Psoas muscle (tissue), 8 donors: ENCODE measurements at places on chromosomes 3 and 15.

DNA sequence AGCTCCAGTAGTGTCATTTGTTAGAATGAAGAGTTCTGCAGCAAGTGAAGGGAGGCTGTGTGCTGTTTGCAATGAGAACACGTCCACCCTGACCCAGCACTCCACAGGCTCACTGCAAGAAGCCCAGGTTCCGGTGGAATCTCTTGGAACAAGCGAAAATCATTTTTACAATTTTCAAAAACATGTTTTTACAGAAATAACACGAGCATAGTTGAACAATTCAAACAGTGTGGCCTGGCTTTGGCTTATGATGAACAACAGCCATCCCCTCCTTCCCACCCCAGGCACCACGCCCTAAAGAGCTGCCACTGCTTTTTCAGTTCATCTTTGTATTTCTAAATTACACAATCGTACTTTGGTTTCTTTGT is 59.5 kb upstream of the KY start:
- no peak for DNase-seq

DNA sequence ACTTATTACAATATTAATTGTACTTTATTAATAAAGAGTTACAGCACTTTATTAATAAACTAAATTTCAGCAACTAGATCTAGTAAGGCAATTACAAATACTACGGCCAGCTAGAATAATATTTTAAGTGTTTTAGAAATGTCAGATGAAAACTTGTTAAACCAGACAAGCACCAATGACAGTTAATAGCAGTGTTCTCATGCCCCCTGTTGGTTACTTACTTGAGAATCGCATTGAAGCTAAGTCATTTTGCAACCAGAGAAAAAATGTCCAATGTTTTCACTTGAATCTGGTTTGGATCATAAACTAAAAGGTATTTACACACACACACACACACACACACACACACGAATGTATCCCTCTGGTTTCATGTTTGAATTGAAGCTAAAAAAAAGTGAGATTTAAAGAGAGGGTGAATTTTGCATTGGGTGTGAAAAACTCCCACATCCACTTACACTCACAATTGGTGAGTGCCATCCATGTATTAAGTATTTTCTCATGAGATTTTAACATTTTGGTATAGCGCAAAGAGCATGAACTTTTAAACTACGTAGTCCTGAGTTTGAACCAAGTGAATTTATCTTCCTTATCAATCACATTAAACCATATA is 347.7 kb downstream of the ZBBX start:
- DNase-seq = no peak

DNA sequence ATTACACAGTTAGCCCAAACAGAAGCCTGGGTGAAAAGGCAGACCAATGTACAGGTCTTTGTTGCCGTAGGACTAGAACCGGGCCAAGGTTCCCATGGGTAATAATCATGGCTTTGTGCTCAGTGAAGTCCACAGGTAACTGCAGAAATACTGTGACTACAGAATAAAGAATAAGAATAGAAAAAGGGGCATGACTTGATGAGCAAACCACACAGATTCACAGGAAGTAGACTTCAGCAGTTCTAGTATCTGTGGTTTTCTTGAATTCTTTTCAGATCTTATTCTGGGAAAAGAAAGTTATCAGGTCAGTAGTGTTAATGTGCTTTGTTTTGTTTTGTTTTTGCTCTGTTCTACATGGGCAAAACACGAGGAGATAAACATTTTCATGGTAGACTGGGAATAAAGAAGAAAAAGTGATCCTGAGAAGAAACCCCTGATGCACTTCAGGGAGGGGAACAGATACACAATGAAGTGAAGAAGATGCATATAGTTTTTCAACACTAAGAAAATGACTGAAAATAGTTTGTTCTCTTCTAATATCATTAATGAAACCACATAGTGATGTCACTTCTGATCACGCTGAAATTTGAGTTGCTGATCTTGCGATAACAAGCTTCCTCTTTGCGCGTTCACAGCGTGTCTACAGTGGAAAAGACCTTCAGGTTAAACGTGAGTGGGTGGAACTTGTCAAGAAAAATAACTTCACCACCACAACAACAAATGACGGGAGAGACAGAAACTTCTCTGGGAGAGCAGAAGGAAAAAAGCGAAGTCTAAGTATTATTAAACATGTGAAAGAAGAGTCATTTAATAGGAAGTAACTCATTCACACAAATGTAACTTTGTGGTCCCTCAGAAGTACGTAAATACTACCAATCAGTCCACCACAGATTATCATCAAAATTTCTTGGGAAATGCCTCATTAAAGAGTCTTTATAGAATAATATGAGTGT is 315.8 kb upstream of the SATB1 start:
- no peak for DNase-seq

GRCh38 chr3:98577178-98577895 is 16.1 kb downstream of the CPOX start:
- DNase-seq = no peak

GRCh38 chr3:30227571-30228301 is 378.7 kb upstream of the TGFBR2 start:
- no peak for DNase-seq

DNA sequence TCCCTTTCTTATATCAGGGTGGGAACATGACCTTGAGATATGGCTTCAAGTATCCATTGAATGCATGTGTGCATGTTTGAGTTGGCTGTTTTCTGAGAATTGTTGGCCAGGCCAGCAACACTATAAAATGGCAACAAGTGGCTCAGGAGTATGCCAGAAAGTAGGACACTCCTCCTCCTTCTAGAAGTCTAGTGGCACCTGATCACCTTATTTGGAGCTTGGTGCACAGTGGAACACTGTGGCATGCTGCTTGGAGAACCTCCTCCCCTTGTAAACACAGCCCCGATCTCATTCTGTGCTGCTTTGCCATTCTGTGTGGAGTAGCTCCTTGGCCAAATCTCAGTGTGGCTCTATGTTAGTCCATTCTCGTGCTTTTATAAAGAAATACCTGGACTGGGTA is 114.8 kb upstream of the NDN start:
- no peak for DNase-seq

GRCh38 chr15:72992841-72993252 is 59.4 kb upstream of the NEO1 start:
- no peak for DNase-seq

DNA sequence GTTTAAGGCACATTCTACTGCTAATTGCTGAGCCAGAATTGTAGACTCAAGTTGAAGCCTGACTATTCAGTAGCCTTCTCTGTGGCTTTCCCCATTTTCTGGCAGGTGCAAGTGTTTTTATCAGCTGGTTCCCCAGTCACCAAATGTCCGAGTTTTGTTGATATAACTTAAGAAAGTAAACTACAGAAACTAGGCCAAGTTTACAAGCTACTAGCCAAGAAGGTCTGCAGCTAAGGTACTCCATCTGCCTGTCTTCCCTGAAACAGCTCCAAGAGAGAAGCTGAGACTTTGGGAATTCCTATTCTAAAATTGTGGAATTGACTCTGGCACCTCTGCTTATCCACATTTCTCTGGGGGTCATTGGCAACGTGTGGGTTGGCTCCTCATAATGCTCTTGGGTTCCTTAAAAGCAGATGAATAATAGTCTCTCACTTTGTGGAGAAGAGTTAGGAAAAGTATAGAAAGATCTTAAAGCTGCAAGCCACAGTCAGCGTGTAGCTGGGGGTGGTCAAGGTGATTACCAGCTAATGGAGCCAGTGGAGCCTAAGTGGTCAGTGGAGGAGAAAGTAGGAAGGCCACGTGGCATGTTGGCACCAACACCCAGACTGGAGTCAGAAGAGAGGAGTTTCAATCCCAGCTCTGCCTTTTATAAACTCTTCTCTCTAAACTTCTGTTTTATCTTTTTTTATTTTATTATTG is 128.8 kb downstream of the PEX5L start:
- DNase-seq = no peak

- no peak for DNase-seq
Observed at GRCh38 chr15:31495281-31495680, 168.6 kb downstream of the KLF13 start.

- DNase-seq = no peak
Observed at GRCh38 chr3:117407317-117407716, 697.7 kb downstream of the TUSC7 start.

DNA sequence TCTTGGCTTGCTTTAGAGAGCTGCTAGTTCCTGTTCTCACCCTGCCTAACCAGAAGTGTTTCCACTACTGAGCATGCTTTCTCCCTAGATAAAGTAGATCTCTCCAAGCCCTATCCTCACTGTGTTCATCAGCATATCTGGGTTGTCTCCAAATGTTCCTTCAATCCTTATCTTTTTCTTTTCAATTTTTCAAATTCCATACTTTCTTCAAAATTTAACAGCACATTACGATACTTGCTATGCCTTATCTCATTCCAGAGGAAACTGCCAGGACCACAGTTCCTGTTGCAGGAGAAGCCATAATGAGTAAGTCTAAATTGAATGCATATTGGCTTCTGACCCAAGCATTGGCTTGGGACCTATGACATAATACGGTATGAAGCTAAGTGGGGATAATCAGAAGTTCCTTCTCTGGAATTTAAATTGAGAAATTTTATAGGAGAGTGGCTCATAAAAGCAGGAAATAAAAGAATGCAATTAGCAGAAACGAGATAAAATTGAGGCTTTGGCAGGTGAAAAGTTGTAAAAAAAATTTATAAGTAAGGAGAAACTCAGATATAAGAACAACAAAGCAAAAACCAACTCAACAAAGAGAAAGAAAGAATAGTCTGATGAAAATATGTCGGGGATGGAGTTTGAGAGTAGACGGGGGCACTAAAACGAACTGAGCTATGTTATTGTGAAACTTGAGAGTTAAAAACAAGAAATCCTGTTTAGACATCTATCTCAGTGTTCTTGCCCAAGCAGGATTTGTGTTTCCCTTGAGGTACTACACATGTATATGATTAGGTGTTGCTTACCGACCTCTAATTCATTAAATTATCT is 631.7 kb upstream of the CCDC54 start:
- no peak for DNase-seq

- DNase-seq = no peak
Observed at GRCh38 chr3:184887574-184887973, 75.6 kb downstream of the VPS8 start.

GRCh38 chr3:22606461-22606860 is 596.7 kb upstream of the UBE2E2 start:
- no peak for DNase-seq

DNA sequence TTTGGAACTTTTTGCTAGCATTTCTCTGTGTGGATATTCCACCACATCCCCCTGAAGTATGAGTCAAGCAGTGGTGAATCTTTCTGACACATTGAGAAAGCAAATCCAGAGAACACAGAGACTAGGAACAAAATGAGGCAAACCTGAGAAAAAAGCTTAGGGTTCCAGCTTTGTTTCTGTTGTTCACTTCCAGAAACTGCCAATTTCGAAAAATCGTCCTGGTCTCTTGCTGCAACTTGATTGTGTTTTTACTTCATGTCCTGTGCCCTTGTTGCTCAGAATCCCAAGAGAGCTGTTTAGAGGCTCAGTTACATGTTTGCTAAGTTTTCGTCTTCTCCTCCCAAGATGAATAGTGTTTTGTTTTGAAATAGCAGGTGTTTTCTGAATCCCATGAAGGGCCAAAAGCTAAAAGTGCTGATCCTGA is 13.7 kb downstream of the MAP2K1 start:
- no peak for DNase-seq
